ENCODE measurements at places on chromosomes 12 and 14.
A peak's percentile ranks its signal among the peaks of the same experiment; 100 is the strongest.

DNA sequence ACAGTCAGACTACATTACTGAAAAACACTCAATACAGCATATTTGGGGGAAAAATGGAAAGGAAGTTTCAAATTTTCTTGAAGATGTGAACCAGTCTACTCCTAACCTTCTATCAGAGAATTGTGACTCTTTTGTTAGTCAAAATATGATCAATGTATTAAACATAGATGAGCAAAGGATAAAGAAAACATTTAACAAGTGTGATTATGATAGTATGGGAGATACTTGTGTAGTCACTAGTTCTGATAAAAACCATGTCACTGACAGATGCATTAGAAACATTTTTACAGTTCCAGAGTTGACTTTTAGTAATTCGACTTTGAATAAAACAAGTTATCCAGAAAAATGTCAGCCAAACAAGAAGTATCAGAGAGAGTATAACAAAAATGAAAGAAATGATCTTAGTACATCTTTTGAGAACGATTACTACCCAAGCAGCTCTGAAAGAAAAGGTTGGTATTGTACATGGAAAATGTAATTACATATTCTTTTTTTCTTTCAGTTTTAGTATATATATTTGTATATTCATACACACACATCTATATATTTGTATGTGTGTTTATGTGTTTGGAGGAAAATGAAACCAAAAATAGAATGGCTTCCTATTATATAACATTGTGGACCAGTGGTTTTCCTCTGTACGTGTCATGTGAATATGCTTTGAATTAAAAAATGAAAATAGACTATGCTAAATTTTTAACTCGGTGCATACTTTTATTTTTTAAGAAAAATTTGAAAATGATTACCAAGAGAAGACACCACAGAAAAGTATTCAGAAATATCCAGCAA is 63.3 kb upstream of the ABCD2 start:
- DNase-seq, result no peak

- no peak for DNase-seq
Observed at GRCh38 chr14:32567543-32568384, 238.7 kb downstream of the AKAP6 start.

DNA sequence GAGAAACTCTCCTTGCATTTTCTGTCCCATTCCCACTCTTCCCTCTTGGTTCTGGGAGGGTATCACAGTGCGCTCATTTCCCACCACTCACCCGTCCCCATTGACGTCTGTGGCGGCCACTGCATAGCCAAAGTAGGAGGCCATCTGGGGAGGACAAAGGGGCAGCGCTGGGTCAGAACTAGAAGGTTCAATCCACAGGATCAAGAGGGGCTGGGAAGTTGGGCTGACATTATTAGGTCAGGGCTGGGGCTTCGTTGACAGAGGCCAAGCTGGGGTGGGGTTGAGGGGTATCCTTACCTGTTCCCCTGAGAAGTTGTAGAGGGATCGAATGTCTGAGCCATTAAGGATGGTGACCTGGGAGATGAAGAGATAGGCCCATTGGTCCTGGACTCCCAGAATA is 13.5 kb downstream of the ITGA5 start:
- DNase-seq, result no peak

GRCh38 chr12:79155683-79156082 is 291.1 kb downstream of the SYT1 start:
- DNase-seq, result peak; percentile 3

DNA sequence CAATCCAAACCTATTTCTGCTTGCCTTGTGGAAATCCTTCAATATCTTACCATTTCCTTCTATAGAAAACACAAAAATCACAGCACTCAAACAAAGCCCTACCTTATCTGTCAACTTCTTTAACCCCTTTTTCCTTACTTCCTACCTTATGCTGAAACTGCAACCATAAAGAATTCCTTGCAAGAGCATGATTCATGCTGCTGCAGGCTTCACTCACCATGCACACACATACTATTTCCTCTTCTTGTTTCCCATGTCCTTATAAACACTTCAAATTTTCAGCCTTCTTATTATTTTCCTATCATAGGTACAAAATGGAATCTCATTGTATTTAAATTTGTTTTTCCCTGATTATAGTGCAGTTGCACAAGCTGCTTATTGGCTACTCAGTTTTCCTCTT is 23.3 kb downstream of the LMNTD1 start:
- DNase-seq, result no peak

DNA sequence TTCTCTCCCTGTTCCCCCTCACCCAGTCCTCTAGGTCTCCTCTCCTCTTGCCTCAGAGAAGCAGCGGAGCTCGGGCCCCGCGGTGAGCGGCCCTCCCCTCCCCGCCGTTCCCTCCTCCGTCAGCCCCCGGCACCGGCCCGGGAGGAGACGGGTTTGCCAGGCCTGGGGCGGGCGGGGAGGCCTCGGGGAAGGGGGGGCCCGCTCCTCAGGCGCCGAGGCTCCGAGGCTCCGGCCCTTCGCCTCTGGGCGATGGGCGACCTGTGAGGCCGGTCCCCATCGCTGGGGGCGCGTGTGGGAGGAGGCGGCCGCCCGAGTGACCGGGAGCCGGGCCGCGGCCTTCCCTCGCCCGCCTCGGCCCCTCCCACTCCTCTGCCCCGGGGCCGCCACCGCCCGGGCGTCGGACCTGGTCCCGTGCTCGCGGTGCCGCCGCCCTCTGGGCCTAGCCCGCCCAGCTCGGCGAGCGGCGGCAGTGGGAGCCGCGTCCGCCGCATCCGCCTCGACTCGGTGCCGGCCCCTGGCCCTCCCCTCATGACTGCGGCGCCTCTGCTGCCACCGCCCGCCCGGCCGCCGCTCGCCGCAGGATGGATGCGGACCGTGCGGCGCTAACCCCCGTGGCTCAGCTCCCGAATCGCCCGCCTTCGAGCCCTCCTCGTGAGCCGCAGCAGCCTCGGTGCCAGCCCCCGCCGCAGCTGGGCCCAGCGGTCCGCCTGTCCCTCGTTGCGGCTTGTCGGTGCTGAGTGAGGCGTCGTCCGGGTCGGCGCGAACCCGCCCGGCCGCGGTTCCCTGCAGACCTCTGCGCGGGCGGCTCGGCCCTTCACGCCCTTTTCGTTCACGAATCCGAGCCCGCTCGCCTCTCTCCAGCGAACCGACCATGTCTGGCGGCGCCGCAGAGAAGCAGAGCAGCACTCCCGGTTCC is 574 bp downstream of the WNK1 start:
- peak; percentile 33 for DNase-seq

DNA sequence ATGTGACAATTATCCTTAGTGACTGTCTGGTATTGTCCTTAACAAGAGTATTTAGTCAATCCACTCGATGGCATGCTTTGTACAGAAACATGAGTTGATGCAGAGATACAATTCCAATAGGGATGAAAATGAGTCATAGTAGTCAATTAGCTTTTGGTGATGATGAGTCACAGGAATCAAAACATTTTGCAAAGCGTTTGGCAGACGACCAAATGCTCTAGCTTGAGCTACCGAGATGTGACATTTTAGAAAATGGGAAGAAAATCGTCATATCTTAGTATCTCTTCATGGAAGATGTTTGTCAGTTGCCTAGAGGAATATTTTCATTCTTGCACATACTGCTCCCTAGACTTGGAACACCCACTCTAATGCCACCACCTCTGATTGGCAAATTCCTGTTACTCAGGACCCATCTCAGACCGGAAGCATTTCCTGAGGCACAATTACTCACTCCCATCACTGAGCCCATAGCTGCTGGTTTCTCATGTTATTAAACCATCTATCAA is 95.0 kb downstream of the LMNTD1 start:
- DNase-seq, result peak; percentile 97

DNA sequence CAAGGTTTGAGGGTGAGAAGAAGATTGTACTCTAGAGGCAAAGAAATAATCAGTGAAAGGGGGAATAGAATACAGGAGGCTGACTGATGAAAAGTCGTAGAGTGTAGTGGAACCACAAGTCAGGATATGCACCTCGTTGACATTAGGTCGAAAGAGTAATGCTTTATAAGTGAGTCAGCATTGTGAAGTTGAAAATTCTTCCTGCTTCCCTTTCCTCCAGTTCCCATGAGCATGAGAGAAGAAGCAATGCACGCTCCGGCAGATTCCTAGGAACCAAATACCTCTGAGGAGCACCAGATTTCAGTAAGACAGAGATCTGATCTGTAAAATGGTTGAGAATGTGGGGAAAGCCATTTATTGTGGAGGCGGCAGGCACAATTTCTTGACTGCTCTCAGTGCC is 16.5 kb downstream of the CCER1 start:
- no peak for DNase-seq

DNA sequence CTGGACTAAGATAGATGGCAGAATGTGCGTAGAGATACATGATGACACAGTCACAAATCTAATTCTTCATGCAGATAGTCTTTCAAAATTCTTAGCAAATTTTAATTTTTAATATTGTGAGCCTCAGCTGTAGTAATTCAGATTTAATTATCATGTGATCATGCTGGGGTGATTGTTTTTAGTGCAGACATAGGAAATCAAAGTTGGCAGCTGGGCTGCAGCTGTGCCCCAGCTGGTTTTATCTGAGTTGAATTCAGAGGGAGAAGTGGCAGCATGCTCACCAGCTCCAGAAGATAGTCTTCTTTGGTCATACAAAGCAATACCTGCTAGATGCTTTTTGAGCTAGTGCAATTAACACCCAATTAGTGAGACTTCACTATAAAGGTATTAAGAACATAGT is 292.9 kb downstream of the RAD51B start:
- DNase-seq, result no peak

- no peak for DNase-seq
Observed at GRCh38 chr14:96352708-96353107, 10.4 kb downstream of the ATG2B start.

- DNase-seq, result no peak
Observed at GRCh38 chr12:67523538-67523937, 125.0 kb upstream of the DYRK2 start.

DNA sequence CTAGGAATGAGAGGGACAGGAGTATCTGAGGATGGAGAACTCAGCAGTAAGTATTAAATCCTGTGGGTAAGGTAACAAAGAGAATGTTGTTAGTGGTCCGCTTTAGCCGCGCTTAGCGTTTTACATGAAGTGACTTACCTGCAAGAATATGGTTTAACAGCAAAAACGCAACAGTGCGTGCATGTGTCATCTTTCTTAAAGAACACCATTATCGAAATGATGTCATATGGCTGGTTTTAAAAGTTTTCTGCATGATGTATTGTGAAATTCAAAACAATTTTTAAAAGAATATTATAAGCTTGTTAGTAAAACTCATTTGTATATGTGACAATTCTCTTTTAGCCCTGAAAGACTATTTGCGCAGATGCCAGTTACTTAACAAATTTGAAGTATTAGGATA is 1.7 kb downstream of the LEMD3 start:
- no peak for DNase-seq
